ENCODE measurements at places on chromosomes 5 and 9. TPM values are rescaled to one million over a fixed set of nuclear protein-coding genes. Genes with fewer than 3 reads are reported as not detected.

- no peak for DNase-seq
Measured at GRCh38 chr5:139243425-139243970, 45.3 kb upstream of the SIL1 start.

DNA sequence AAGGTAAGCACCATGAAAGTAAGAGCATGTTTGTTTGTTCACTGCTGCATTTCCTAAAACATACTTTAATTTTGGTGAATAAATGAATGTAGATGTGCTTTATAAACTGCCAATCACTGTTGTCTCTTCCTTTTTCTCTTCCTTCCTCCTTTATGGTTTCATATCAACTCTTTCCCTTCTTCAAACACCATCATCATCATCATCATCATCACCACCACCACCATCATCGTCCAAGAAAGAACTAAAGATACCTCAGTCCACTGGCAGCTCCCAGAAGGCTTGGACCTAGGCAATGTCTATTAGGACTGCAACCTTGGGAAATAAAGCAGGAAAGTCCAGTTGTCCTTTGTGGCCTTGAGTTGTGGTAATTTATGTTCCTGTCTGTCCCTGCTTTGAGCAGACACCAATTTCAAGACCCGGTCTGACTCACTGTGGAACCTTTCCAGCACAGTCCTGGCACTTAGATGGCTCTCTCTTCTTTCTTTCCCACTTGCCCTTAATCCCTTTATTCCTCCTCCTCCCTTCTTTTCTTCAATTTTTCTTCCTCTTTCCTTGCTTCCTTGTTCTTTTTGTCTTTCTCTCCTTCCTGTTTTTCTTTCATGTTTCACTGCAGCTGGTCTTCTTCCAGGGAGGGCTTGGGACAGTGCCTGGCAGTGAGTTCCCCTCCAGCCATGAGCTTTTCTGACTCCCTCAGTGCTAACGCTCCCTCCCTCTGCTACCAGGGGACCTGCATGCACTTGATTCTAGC, 99.3 kb downstream of the ANGPTL2 start:
- peak; percentile 91 for DNase-seq

- no peak for DNase-seq
Measured at GRCh38 chr5:142143878-142144277, 35.3 kb downstream of the NDFIP1 start.

DNA sequence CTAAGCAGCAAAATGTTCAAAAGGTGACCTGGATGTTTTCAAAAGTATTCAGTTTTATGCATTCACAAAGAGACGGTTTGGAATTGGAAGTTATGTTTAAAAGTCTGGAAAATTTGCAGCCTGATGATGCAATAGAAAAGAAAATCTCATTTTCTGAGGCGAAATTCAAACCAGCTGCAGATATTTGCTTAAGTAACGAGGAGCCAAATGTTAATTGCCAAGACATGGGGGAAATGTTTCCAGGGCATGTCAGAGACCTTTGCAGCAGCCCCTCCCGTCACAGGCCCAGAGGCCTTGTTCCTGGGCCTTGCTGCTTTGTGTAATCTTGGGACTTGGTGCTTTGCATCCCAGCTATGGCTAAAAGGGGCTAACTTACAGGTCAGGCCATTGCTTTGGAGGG, 228.2 kb downstream of the MAN2A1 start:
- no peak for DNase-seq

- DNase-seq, result no peak
Measured at GRCh38 chr9:116178481-116179211, 25.1 kb downstream of the PAPPA start.

DNA sequence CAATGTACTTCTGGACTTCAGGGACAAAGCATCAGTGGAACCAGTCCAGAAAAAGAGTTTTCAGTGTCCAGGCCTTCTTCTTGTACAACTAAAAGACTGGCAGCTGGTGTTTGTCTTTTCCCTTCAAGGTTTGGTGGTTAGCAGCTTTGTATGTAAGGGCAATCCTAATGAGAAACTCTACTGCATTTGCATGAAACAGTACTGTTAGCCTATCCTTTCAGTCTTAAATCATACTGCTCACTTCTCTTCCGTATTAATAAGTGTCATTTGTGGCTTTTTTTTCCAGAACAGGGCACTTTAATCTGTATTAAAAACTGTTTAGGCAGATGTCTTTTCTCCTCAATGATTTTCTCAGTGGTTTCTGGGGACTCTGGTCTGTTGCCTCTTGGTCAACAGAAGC, 48.9 kb downstream of the FAM174A start:
- no peak for DNase-seq

Gene DCAF12
- 31.2 TPM for total RNA-seq

Gene AK3
- total RNA-seq, result 72.4 TPM

DNA sequence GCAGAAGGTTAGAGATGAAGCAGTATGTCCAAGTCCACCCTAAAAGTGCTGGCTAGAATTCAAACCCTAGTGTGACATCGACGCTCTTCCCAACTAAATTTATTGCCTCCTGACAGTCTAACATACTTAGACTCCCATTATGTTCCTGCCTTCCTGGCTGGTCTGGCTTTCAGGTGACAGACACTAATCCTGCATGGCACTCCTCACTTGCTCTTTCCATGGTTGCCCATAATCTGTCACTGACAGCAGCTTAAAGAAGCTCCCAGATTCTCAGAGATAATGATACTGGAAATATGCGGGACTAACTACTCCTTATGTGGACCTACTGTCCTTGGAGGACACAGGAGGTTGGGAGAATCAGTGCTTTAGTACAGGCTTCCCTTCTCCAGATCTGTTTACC, 41.7 kb upstream of the HTR1A start:
- DNase-seq, result no peak

Gene SPAG8
- not detected for total RNA-seq

Gene FAM163B
- not detected for total RNA-seq

- DNase-seq, result no peak
Measured at GRCh38 chr5:56757077-56757476, 58.3 kb upstream of the MAP3K1 start.

DNA sequence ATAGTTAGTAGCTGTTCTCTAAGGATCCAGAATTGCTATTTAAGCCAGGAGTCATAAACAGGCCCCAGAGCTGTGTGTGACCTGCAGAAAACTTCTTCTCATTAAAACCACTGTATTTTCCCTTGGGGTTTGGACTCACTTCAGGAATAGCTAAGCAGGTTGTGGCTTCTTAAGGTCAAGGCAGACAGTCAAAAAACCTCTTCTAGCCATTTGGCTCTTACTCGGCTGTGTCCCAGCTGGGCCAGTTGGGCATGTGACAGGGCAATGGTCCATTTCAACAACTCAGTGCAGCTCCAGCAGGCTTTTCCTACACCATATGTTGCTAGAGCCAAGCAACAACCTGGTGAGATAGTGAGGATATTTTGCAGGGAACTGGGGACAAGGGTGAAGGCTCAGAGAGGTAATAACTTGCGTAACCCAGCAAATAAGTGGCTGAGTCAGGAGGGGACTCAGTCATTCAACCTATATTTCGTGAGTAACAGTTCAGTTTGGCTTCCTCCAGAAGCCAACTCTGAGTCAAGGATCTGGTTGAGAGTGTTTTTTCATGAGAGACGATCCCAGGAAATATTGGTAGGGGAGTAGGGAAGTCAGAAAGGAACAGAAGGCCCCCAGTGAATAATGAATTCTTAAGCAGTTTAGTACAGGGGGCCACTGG, 115.4 kb upstream of the PPP2R2B start:
- no peak for DNase-seq

- DNase-seq, result no peak
Measured at GRCh38 chr5:123283499-123283898, 139.7 kb downstream of the CEP120 start.

Gene LCP2
- total RNA-seq, result 25.5 TPM

DNA sequence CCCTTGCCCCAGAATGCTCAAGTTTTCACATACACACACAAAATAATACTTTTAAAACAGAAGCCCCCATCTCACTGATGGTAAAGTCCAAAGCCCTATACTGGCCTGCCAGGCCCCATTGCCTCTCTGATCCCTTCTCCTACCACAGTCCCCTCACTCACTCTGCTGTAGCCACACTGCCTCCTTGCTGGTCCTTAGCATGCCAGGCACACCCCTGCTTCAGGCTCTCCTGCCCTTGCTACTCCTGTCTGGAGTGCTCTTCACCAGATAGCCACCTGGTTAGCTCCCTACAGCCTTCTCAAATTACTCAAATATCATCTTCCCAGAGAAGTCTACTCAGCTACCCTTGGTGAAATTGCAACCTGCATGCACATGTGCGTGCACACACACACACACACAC, 177.5 kb downstream of the C5orf15 start:
- DNase-seq, result no peak

- DNase-seq, result no peak
Measured at GRCh38 chr9:133518200-133518599, 6.6 kb downstream of the MYMK start.

DNA sequence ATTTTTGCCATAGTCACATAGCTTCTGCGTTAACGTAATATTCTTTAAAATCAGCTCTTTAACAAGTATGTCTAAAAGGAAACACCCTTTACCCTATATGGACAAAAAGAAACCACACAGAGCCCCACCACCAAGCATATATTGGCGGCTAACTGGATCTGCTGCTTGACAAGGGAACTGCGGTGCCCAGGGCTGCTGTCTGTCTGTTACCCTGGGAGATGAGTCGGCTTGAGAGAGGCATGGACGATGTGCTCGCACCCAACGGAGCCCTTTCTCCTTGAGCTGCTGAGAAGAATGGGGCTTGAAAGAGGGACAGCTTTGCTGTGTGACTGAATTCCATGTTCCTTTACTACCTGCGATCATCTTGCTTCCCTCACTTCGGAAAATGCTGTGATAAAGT, 158.6 kb upstream of the SHB start:
- DNase-seq, result peak; percentile 49

Gene RLN1
- total RNA-seq, result not detected

- DNase-seq, result no peak
Measured at GRCh38 chr5:164360589-164360988, 855.2 kb downstream of the MAT2B start.

Gene CCNJL
- 5.6 TPM for total RNA-seq

Gene PCDHB10
- total RNA-seq, result 3.2 TPM

DNA sequence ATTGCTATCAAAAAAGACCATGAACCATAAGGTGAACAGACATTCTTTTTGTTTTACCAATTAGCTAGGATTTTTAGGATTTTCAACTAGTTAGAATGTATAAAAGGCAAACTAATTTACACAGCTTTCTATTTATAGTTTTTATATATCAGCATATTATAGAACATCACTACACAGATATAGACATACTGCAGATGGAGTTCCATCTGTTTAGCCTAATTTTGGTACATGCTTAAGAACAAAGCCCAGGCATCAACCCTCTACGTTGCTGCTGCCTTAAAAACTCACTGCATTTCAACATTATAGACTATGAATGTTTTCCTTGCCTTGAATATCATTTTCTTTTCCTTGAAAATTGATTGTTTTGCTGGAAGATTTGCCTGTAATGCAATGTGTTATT, 2227.5 kb upstream of the C9orf72 start:
- DNase-seq, result no peak

Gene PCA3
- total RNA-seq, result not detected

Gene ENTREP1
- total RNA-seq, result 12.5 TPM

Gene CCNO
- total RNA-seq, result not detected

- peak; percentile 16 for DNase-seq
Measured at GRCh38 chr5:73158313-73158712, 14.7 kb upstream of the TMEM174 start.

GRCh38 chr9:93683331-93684134, 107.1 kb downstream of the PHF2 start:
- DNase-seq, result peak; percentile 92

GRCh38 chr5:18113721-18114120, 479.5 kb downstream of the TAF11L14 start:
- DNase-seq, result no peak

- no peak for DNase-seq
Measured at GRCh38 chr5:138960145-138960692, 85.1 kb upstream of the LRRTM2 start.

Gene RBM22
- total RNA-seq, result 30.2 TPM

- no peak for DNase-seq
Measured at GRCh38 chr9:15377625-15378540, 44.8 kb upstream of the SNAPC3 start.

Gene KCNMB1
- total RNA-seq, result 4.9 TPM

GRCh38 chr9:119157196-119157595, 212.0 kb downstream of the BRINP1 start:
- no peak for DNase-seq

Gene TDRD7
- 13.5 TPM for total RNA-seq

Gene PPIC
- 21.6 TPM for total RNA-seq

DNA sequence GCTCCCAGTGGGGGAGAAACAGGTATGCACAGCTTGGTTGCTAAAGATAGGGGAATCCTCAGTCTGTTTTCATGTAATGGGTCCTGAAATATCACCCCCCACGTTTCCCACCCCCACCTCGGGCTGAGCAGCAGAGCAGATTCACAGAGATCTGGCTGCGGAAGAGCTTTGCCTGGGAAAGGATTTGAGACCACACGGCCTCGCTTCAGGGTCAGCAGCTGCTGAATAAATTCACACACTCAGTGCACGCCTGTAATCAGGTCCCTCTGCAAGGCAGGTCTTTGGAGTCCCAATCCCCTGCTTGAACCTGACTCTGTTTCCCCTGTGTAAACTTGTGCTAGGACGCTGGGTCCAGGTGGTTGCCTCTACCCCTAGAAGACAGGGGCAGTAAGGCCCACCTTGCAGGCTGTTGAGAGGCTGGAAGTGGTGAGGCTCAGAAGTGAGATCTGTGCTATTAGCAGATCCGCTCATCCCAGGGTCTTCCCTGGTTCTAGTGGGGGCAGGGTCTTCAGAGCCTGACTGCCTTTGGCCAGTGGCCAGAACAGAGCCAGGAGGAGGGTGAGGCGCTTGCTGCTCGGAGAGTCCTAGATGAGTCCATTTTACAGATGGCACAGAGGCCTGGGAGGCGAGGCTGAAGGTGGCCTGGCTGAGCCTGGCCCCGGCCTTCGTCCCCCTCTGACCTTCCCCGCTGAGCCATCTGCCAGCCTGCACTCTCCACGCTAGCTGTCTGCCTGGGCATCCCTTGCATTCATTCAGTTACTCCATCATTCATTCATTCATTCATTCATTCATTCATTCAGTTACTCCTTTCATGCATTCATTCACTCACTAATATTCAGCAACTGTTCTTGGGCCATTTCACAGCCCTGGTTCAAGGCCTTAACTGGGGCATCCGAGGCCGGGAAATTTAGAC, 16.7 kb upstream of the NEURL1B start:
- DNase-seq, result no peak

Gene CCL27
- total RNA-seq, result not detected

- no peak for DNase-seq
Measured at GRCh38 chr5:137627293-137627692, 108.6 kb downstream of the KLHL3 start.

Gene SLC35D2
- total RNA-seq, result 17.9 TPM

GRCh38 chr5:137201876-137202275, 297.2 kb downstream of the SPOCK1 start:
- DNase-seq, result no peak

GRCh38 chr9:87386490-87387025, 111.1 kb upstream of the DAPK1 start:
- DNase-seq, result no peak

Gene FBP1
- total RNA-seq, result 1.7 TPM

Gene OMD
- 10.3 TPM for total RNA-seq

GRCh38 chr5:158812408-158812807, 287.3 kb downstream of the EBF1 start:
- DNase-seq, result no peak

DNA sequence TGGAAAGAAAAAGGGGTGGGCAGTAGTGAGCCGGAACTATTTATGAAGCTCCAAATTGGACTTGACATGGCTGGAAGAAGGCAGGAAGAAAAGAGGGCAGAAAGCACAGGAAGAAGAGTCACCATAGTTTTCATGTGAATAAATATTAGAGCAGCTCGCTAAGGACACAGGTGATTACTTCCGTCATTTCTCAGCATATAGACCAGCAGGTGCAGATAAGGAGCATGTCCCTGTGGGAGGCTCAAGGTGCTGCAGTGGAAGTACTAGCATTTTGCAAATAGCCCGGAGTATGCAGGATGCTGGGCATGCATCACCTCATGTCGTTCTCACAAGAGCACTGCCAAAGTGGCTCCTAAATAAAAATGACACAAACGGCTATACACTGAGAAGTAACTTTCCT, 71.3 kb upstream of the HTR4 start:
- no peak for DNase-seq

Measured in vagina (tissue), 2 donors.